ENCODE measurements at places on chromosomes 1 and 21.

- no peak for DNase-seq
Observed at GRCh38 chr1:17605582-17606344, 66.3 kb downstream of the ARHGEF10L start.

DNA sequence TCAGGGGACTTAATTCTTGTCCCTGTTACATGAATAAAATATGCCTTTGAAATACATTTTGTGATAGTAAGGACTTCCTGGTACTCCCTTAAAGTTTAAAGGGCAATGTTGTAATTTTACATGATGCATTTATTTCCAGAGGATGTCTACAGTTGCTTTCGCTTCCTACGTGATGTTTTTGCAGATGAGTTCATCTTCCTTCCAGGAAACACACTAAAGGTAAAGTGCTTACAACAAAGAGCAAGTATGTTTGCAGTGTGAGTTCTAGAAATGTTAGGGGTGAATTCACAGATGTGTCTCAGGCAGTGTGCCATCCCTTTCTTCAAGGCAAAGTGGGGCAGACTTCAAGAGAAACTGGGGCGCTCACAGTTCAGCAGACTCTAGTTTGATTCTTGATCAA is 31.2 kb downstream of the GNPAT start:
- DNase-seq, result no peak

DNA sequence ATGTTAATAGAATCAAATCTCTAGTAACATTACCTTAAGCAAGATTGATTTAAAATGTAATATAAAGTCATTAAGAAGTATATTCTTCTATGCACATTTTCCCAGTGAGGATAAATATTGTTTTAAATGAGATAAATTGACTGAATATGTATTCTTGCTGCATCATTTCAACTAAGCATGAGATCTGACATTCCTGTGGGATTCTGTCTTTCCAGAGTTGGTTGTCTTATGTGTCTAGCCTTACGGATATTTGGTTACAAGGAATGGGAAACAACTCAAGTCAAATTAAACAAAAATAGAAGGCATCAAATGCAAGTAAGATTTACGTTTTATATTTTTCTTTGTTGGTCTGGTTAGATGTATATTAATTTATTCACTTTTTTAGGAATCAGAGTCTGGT is 287.5 kb downstream of the PTGER3 start:
- no peak for DNase-seq

DNA sequence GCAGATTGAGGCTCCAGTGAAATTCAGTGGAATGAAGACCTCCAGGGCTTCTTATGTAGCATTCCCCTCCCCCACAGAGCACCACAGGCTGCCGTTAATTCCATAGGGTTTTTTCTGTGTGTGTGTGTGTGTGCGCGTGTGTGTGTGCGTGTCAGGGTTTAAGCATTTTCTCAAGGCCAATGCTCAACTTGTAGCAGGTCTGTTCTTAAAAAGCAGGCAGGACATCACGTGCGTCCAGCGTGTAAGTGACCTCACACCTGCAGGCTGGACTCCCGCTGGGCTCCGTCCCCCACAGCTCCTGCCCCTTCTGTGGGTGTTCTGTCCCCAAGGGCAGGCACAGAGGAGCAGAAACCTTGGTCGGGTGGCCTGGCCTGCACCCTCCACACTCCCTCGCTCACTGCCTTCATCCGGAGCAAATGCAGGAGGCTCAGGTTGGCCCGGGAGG is 5.3 kb downstream of the PRDM16 start:
- peak; percentile 7 for DNase-seq

GRCh38 chr1:46289976-46290375 is 13.4 kb downstream of the LRRC41 start:
- DNase-seq, result no peak

- no peak for DNase-seq
Observed at GRCh38 chr21:42775123-42775522, 104.2 kb downstream of the WDR4 start.

DNA sequence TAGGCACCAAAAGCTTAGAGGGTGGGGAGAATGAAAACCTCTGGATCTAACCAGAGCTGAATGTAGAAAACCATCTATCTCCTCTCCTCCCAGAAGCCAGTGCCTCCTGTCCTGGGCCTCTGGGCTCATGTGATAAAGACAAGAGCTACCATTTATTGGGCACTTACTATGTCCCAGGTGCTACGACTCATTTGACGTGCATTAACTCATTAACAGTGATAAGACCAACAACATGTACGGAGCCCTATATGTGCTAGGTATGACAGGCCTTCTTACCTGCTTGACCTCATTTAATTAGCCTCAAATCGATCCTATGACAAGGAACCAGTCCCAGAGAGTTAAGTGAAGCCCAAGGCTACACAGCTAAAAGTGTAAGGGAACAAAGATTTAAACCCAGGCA is 19.7 kb downstream of the CAPZB start:
- DNase-seq, result no peak

GRCh38 chr1:64437453-64437852 is 32.5 kb upstream of the CACHD1 start:
- no peak for DNase-seq

DNA sequence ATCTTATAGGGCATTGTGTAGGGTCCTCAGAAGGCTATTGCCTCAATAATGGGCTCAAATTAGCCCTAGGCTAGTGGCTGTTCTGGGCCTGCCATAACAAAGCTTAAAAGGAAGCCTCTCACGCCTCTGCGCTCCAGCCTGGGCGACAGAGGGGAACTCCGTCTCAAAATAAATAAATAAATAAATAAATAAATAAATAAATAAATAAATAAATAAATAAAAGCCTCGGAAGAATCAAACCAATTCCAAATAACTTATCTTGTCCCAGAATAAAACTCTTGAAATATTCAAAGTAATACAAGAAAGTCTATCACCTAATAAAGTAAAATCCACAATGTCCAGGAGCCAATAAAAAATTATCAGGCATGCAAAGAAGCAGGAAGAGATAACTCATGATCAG is 14.4 kb upstream of the ALDH9A1 start:
- DNase-seq, result no peak

DNA sequence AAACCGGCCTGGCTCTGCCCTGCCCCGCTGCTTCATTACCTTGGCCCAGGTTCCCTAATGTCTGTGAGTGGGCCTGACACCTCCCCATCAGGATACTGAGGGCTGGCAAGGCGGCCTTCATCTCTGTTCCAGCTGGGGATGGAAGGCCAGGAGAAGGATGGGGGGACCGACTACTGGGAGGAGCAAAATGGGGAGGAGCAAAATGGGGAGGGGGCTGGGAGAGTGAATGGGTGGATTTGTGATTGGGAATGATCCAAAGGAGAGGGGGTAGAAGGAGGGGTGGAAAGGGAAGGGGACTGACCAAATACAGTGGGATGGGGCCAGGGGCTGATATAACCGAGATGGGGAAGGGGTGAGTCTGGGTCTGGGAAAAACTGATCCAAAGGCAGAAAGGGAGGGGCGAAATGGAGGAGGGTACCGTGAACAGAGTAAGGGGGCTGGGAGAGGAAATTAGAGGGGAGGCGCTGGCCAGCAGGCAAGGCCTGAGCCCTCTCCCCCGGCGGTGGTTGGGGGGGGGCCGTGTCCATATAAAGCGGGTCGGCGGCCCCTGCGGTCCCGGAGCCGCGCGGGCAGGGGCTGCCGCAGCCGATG is at the start of gene FOXE3:
TSS of gene FOXE3 (plus strand) at position 558 of the 591 bp plus-strand sequence. CDS start at position 589, 31 bp downstream.
- DNase-seq, result no peak

DNA sequence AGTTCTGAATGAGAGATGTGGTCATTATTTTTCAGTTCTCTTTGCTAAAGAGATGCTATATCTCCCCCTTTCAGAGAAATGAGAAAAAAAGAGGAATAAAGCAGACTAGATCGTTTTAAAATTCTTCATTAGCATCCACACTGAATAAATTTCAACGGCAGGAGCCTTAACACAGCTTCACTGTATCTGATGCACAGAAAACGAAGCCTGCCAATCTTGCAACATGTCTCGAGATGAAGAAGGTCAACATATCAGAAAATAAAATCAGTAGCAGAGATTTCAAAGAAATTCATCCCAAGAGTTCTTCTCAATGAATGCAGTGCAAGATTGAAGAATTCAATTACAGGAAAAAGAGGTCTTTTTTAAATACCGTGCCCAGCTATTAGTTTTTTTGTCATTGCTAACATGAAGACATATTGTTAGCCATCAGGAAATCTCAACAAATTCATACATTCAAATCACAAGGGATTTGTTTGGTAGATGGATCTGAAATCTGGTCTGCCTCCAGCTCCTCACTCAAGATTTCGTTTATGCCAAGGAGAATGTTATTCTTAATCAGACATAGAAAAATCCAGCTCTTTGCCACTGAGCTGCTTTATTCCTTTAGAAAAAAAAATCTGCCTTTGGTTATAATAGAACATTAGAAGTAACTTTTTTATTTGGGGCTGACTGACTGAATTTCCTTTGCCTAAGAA is 76.4 kb upstream of the DAB1 start:
- DNase-seq, result no peak

DNA sequence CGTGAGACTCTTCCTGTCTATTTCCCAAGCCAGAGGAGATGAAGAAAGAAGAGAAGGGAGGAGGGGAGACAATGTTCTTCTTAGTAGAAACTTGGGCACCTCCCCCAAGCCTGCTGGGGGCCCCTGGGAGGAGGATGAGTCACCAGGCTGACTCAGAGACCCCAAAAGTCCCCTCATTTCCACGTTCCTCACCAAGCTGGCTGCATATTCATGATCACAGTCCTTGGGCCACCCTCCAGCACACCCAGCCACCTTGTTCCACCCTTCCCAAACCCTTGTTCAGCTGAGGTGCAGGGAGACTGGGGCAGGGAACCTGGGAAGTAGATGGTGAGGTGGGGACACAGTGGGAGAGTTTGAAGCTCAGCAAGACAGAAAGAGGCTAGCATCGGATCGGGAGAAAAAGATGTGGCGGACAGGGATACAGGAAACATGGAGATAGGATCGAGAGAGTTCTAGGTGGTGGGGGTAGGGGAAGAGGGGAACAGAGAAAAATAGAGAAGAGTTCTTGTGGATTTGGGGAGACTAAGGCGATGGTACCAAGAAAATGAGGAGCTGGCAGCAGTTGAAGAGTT is 712 bp downstream of the RAB13 start:
- DNase-seq, result peak; percentile 90

DNA sequence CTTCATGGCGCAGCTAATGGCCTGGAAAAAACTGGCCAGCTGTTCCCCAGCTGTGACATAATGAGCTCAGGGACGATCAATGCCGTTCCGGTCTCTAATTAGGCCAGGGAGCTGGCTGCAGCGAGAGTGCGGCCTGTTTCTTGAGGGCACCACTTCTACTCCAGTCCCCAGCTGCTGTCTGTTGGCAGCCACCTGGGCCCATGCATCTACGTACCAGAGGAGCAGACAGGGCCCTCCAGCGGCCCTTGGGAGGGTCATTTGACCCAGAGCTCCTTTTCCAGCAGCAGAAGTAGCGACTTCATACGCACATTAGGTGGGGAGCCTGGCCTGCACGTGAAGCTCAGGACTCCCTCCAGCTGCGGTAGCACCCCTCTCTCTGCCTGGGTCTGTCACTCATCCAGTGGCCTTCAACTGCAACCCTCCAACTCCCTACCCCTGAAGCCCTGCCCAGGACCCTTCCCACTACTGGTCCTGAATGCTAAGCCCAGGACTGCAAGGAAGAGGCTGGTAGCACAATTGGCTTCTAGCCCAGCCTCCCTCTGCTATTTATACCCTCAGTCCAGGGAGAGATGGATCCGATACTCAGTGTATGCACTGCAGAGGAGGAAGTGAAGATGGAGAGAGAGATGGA is 9.1 kb upstream of the GPR61 start:
- DNase-seq, result no peak

- no peak for DNase-seq
Observed at GRCh38 chr1:228814176-228814575, 78.9 kb downstream of the RHOU start.

- no peak for DNase-seq
Observed at GRCh38 chr1:1387098-1388077, 11.7 kb downstream of the CCNL2 start.

GRCh38 chr1:26531651-26532131 is 2.1 kb downstream of the RPS6KA1 start:
- DNase-seq, result no peak

- no peak for DNase-seq
Observed at GRCh38 chr1:165034136-165034809, 322.2 kb downstream of the LMX1A start.

GRCh38 chr1:23578311-23578996 is 19.2 kb upstream of the ID3 start:
- no peak for DNase-seq

GRCh38 chr1:87942165-87942564 is 613.5 kb downstream of the LMO4 start:
- DNase-seq, result no peak

- DNase-seq, result no peak
Observed at GRCh38 chr1:222034790-222035189, 292.9 kb upstream of the DUSP10 start.

GRCh38 chr1:156549831-156550230 is 22.5 kb downstream of the IQGAP3 start:
- DNase-seq, result no peak

- no peak for DNase-seq
Observed at GRCh38 chr21:35366394-35367080, 317.4 kb upstream of the RUNX1 start.

DNA sequence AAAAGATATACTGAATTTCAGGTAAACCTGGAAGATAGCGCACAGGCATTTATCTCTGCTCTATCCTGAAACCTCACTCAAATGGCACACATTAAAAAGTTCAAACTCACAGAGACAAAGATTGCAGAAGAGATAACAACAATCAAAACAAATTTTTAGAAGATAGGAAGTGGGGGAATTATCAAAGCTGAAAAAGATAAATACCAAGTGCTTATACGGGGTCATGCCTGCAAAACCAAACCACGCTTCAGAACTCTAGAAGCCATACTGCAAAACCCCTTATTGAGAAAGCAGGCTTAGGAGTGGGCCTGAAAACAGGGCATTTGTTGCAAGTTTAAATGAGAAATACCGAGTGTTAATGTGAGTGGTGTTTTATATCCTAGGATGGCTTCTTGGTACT is 76.8 kb downstream of the BARHL2 start:
- DNase-seq, result no peak

- DNase-seq, result no peak
Observed at GRCh38 chr1:101632548-101633272, 364.0 kb downstream of the OLFM3 start.

DNA sequence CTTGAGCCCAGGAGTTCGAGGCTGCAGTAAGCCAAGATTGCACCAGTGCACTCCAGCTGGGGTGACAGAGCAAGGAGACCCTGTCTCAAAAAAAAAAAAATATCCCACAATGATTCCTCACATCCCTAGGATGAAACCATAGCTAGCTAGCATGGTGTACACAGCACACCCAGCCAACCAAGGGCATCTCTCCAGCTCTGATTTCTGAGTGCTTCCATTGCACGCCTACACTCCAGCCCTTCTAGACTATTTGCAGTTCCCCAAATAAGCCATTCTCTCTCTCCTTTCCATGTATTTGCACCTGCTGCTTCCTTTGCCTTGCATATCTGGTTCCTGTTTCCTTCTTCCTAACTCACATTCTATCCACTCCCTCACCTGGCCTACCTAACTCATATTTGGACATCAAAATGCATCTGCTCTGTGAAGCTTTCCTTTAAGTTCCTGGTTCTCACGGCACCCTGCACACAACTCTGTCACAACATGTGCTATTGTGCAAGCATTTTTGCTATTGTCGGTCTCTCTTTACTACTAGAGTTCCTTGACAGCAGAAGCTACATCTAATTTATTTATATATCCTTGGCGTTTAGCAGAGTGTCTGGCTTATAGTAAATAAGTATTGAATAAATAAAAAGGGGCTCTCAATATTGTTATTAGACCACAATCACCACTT is 2.4 kb upstream of the ELAPOR1 start:
- peak; percentile 62 for DNase-seq
